MM.1S (cell line): ENCODE measurements at places on chromosomes 4 and X.

- DNase-seq, result no peak
These were observed 47.8 kb downstream of the BEX3 start for GRCh38 chrX:103423955-103424638.

GRCh38 chr4:11663114-11663513 is 234.4 kb upstream of the HS3ST1 start:
- no peak for DNase-seq

- DNase-seq, result no peak
These were observed 203.1 kb downstream of the RBMX2 start for GRCh38 chrX:130604882-130605281.

- DNase-seq, result no peak
These were observed 6.9 kb upstream of the ARX start for GRCh38 chrX:25022499-25023325.

GRCh38 chr4:141101511-141101910 is 31.8 kb downstream of the RNF150 start:
- DNase-seq, result no peak

- no peak for DNase-seq
These were observed 258.7 kb upstream of the CPEB2 start for GRCh38 chr4:14743601-14744000.

- DNase-seq, result no peak
These were observed 15.5 kb upstream of the DCTD start for GRCh38 chr4:182932651-182933050.

GRCh38 chr4:73127839-73128453 is 58.4 kb upstream of the COX18 start:
- DNase-seq, result no peak

GRCh38 chr4:139493176-139493575 is 39.3 kb downstream of the RAB33B start:
- DNase-seq, result no peak

DNA sequence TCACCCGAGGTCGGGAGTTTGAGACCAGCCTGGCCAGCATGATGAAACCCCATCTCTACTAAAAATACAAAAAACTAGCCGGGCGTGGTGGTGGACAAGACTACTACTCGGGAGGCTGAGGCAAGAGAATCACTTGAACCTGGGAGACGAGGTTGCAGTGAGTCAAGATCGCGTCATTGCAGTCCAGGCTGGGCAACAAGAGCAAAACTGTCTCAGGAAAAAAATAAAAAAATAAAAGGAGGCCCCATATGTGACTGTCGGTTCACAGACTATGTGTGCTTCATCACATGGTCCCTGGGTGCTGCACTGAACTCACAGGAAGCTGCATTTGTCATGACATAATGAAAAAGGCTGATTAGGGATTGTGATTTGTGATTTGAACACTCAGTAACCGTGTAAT is 6.4 kb downstream of the TRIML1 start:
- DNase-seq, result no peak

- DNase-seq, result peak; percentile 11
These were observed 1.3 kb downstream of the CAMK2D start for GRCh38 chr4:113760094-113760794.

DNA sequence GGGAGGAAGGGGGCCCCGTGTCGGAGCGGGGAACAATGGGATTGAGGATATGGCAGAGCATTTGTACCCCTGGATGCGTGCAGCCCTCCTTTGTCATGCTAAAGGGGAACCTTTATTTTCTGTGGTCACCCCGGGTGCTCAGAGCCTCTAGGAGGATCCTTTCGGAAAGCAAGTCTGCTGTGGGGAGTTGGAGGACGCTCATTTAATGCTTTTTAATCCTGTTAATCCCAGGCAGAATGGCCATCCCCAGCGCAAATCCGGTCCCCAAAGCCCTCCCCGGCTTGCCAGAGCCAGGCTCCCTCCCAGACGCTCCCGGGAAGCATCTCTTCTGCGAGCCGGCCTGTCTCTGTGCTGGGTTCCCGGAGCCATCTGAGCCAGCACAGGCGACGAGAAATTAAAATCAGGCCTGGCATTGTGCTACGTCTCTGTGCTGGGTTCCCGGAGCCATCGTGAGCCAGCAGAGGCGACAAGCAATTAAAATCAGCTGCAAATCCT is 113.2 kb upstream of the PPP2R3B start:
- DNase-seq, result no peak

- DNase-seq, result no peak
These were observed 86.7 kb downstream of the CNGA2 start for GRCh38 chrX:151821226-151821625.

DNA sequence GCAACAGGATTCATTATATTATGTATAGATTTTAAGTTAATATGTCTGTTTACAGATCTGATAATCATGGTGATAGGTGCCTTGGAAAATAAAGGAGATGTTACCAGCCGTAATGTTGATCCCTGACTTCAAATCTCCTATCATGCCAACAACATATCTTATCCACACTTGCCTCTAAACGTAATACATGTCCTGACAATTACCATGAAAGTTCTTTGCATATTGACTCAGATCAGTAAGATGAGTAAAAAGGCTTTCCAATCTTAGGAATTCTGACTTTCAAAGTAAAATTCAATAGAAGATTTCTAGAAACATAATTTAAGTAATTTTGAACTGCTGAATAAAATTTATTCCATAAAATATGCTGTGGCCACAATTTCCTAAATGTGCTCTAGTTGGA is 513.3 kb downstream of the ANKRD50 start:
- DNase-seq, result no peak

GRCh38 chr4:118279328-118279727 is 73.5 kb downstream of the PRSS12 start:
- no peak for DNase-seq

- no peak for DNase-seq
These were observed 59.2 kb upstream of the GATB start for GRCh38 chr4:151820004-151820403.

GRCh38 chr4:159240687-159241086 is 137.8 kb downstream of the RAPGEF2 start:
- DNase-seq, result no peak

DNA sequence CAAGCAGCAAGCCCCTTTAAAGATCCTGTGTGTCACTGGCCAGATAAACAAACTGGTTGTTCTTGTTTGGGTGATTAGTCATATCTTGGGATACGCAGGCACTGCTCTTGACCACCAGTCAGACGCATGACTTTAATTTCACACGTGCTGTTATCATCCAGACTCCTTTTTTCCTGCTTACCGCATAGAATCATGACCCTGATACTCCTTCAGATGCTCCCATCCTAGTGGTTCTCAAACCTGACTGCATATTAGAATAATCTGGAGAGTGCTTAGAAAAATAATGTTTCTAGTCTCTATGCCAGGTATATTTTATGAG is 78.8 kb downstream of the CLDN22 start:
- no peak for DNase-seq

- DNase-seq, result no peak
These were observed 21.2 kb downstream of the ZFP42 start for GRCh38 chr4:188016754-188017153.

DNA sequence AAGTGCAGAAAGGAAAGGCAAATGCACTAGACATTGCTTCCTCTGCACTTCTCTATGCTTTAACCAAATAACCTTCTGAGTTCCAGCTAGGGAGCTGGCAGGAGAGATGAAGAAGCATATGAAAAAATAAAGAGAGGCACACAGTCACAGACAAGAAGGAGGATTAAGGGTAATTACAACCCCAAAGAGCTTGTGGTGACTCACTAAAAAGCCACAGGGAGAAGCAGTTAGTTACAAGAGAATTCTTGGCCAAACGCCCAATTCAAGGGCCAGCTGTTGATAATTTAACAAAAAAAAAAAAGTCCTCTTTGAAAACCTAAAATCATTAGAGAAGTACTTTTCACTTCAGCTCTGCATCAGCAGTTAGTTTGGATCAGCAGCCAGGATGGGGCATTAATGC is 478.0 kb downstream of the KCNIP4 start:
- no peak for DNase-seq

DNA sequence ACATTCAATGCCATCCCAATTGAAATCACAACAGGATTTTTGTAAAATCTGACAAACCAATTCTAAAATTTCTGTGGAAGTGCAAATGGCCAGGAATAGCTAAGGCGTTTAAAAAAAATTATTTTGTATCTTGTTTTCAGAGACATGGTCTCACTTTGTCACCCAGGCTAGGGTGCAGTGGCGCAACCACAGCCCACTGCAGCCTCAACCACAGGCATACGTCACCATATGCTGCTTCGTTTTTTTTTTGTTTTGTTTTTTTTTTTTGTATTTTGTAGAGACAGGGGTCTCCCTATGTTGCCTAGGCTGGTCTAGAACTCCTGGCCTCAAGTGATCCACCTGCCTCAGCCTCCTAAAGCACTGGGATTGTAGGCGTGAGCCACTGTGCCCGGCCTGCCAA is 24.5 kb downstream of the ZNF41 start:
- no peak for DNase-seq

GRCh38 chrX:126551306-126551705 is 1.3 kb downstream of the DCAF12L1 start:
- no peak for DNase-seq

- no peak for DNase-seq
These were observed 62.2 kb downstream of the EVC start for GRCh38 chr4:5773271-5773555.

DNA sequence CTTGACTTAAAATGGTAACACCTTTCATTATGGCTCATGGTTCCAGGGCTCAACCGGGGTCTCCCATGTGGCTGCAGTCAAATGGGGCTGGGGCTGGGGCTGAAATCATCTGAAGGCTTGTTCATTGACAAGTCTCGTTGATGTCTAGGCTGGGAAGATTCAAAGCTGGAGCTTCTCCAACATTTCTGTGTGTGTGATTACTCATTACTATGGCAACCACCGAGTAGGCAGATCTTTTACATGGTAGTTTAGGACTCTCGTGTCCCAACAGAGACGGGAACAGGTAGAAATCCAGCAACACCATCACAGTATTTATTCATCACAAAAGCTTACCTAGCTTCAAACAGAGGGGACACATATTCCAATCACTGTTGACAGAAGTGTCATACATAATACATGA is 7.8 kb downstream of the YTHDC1 start:
- no peak for DNase-seq

DNA sequence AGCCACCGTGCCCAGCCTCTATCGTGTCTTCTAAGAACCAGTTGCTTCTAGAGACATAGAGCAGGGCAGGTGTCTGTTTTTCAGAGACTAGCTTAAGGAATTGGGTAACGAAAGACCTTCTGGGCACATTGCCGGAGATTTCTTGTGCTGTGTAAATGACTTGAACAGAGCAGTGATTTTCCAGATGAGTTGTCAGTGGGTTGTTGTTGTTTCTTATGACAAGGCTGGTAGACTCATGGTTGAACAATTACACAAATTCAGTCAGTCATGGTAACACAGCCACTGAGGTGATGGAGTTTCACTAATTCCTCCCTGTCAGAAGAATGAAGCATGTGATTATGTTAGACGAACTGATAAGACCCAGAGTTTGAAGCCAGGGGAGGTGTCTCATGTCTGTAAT is 20.5 kb upstream of the DDX3X start:
- no peak for DNase-seq

DNA sequence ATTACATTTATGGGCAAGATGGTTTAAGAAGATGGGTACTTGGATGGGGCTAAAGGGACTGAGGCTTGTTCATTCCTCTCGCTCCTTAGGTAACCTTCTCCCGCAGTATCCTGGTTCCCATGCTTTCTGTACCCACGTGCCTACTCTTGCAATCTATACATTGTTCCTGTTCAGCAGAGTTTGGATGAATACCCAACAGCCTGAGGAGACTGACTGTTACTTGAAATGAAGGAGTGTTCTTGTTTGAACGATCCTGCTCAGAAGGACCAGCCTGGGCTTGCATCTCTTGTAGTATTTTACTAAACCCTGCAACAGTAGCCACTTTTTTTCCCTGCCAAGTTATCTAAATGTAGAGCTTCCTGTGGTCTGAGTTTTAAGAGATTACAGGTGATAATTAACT is 33.7 kb upstream of the ADH6 start:
- no peak for DNase-seq

- DNase-seq, result no peak
These were observed 166.3 kb downstream of the KDR start for GRCh38 chr4:54959131-54959530.

DNA sequence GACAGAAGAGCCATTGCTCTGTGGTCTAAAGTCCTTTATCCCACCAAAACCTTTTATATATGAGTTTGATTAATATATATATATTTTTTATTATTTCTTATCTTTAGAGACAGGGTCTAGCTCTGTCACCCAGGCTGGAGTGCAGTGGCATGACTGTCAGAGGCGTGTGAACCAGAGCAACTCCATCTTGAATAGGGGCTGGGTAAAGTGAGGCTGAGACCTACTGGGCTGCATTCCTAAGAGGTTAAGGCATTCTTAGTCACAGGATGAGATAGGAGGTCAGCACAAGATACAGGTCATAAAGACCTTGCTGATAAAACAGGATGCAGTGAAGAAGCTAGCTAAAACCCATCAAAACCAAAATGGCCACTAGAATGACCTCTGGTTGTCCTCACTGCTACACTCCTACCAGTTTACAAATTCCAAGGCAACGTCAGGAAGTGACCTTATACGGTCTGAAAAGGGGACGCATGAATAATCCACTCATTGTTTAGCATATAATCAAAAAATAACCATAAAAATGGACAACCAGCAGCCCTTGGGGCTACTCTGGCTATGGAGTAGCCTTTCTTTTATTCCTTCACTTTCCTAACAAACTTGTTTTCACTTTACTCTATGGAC is 10.5 kb downstream of the TBCK start:
- no peak for DNase-seq

DNA sequence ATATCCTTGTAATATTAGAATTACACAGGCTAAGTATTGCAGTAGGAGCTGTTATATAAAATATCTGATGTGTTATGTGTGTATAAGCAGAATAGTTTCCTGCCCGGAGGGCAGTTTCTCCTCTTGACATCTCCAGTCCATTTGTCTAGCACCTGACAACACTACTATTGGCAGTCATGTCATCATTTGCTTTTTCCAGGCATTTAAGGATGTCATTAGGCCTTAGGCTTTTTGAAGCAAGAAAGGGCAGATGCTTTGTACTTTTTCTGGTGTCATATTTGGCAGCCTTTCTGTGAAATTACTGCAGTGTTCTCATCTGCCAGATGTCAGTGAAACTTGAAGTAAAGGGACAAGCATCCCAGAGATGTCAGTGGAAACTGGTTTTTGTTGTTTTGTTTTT is 2017.6 kb upstream of the IGFBP7 start:
- DNase-seq, result no peak

- DNase-seq, result no peak
These were observed 201.1 kb upstream of the FAT1 start for GRCh38 chr4:186924723-186925122.

DNA sequence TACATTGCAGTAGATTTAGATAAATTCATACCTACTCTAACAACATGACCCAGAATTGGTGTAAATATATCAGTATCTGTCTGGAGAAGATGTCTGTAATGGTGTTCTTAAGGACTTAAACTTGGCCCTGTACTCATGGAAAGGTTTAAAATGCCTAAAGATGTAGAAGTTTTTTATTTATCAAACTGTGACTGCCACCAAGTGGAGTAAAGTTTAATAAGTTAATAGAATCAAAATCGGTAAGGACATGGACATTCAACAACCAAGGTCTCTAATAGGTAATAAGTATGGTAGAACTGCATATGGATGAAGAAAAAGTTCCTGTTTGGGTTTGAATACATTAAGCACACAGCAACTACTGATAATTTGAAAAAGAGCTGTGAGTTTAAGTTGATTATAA is 474.0 kb upstream of the NDST3 start:
- peak; percentile 35 for DNase-seq

GRCh38 chrX:15146515-15146914 is 123.4 kb downstream of the ASB9 start:
- no peak for DNase-seq
